Stomach (tissue), 19 donors: ENCODE measurements at places on chromosomes 12 and 14.

- H3K27ac ChIP-seq = no peak overlapping the region
- no peak for DNase-seq
- H3K4me3 ChIP-seq = no peak overlapping the region
- H3K4me1 ChIP-seq = no peaks in the 10 kb centered on the region
- H3K36me3 ChIP-seq = no peaks in the 10 kb centered on the region
- no peaks in the 10 kb centered on the region for H3K27me3 ChIP-seq
Measured at GRCh38 chr12:99453836-99454538, 193.6 kb upstream of the GARIN6 start.

GRCh38 chr14:37588667-37588955 is 6.4 kb downstream of the FOXA1 start:
- peak overlapping the region; percentile 91 for H3K27ac ChIP-seq
- H3K4me3 ChIP-seq = peak overlapping the region; percentile 62
- DNase-seq = no peak
- H3K4me1 ChIP-seq = peaks cover 16% of the 10 kb centered on the region
- H3K36me3 ChIP-seq = peaks cover 4% of the 10 kb centered on the region

DNA sequence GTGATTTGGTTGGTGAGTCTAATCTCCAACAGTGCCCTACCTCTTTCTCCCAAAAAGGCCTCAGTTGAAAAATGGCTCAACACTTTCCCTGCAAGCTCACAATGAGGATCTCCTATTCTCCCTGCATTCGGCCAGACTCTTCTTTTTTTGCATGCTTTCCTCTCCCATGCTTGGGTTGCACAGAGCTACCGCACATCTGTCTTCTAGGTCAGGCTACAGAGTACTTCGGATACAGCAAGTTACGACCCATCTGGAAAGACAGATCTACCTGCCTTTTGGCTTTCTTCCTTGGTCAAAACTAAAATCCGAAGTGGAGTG is 305 bp upstream of the SLC16A7 start:
- DNase-seq = no peak
- H3K4me3 ChIP-seq = peak overlapping the region; percentile 63
- H3K4me1 ChIP-seq = peaks cover 37% of the 10 kb centered on the region

GRCh38 chr12:70258605-70259403 is 15.6 kb downstream of the CNOT2 start:
- no peak for DNase-seq
- H3K27me3 ChIP-seq = no peaks in the 10 kb centered on the region
- no peak overlapping the region for H3K27ac ChIP-seq
- peaks cover 49% of the 10 kb centered on the region for H3K4me1 ChIP-seq
- peaks cover 3% of the 10 kb centered on the region for H3K36me3 ChIP-seq

GRCh38 chr12:39852346-39852745 is 232.7 kb upstream of the ABCD2 start:
- no peak for DNase-seq
- H3K4me3 ChIP-seq = no peak overlapping the region
- no peaks in the 10 kb centered on the region for H3K27me3 ChIP-seq
- H3K27ac ChIP-seq = no peak overlapping the region
- no peaks in the 10 kb centered on the region for H3K4me1 ChIP-seq
